ENCODE measurements at places on chromosomes 2 and 18. TPM values are rescaled to one million over a fixed set of nuclear protein-coding genes. Genes with fewer than 3 reads are reported as not detected.

The UGT1A7 gene
- not detected for total RNA-seq

The CRACDL gene
- total RNA-seq, result 8.3 TPM

The PSMD14 gene
- total RNA-seq, result 29.9 TPM

The POTEC gene
- total RNA-seq, result not detected

The ACADL gene
- 41.8 TPM for total RNA-seq

The QPCT gene
- total RNA-seq, result 4.0 TPM

The CDCA7 gene
- 0.38 TPM for total RNA-seq

The MAP2 gene
- 8.8 TPM for total RNA-seq

The CRYGC gene
- not detected for total RNA-seq

The CTAGE1 gene
- not detected for total RNA-seq

The UPP2 gene
- not detected for total RNA-seq

The MARCHF4 gene
- not detected for total RNA-seq

The TSGA10 gene
- total RNA-seq, result 7.8 TPM

The CCL20 gene
- total RNA-seq, result not detected

The MOGAT1 gene
- 2.8 TPM for total RNA-seq

The IHH gene
- total RNA-seq, result 0.33 TPM

The FN1 gene
- total RNA-seq, result 1,315 TPM

The CCDC141 gene
- total RNA-seq, result 9.0 TPM

The TTLL4 gene
- total RNA-seq, result 16.5 TPM

The REL gene
- 43.2 TPM for total RNA-seq

The NEURL3 gene
- not detected for total RNA-seq

The ARHGAP28 gene
- total RNA-seq, result 15.3 TPM

The ALK gene
- total RNA-seq, result 1.3 TPM

The SPATS2L gene
- 71.4 TPM for total RNA-seq

The XIRP2 gene
- total RNA-seq, result not detected

The SERPINB4 gene
- total RNA-seq, result not detected

The SLC30A3 gene
- not detected for total RNA-seq

The FBXO48 gene
- 1.7 TPM for total RNA-seq

The ANKRD53 gene
- total RNA-seq, result 11.9 TPM

The TMEM37 gene
- 34.9 TPM for total RNA-seq

The NFATC1 gene
- total RNA-seq, result 10.0 TPM

The IL1R2 gene
- 26.0 TPM for total RNA-seq

The CFAP221 gene
- total RNA-seq, result 1.3 TPM

The CNDP1 gene
- total RNA-seq, result not detected

The CTNNA2 gene
- total RNA-seq, result not detected

The ZSWIM2 gene
- not detected for total RNA-seq

The ANKRD44 gene
- total RNA-seq, result 30.3 TPM

The FBXO11 gene
- total RNA-seq, result 66.3 TPM

The SLC9A4 gene
- not detected for total RNA-seq

The DLGAP1 gene
- 0.44 TPM for total RNA-seq

The TMEM247 gene
- not detected for total RNA-seq

The C2orf78 gene
- not detected for total RNA-seq

The CPLX4 gene
- not detected for total RNA-seq

The EGR4 gene
- not detected for total RNA-seq

The MYO5B gene
- total RNA-seq, result 1.2 TPM

The FAHD2B gene
- 19.6 TPM for total RNA-seq

The SKOR2 gene
- total RNA-seq, result not detected

The ALPI gene
- total RNA-seq, result not detected

The HK2 gene
- 23.5 TPM for total RNA-seq

The FBLN7 gene
- total RNA-seq, result 2.9 TPM

The ANKRD36C gene
- total RNA-seq, result 48.8 TPM

All from subcutaneous adipose tissue (tissue), 4 donors.